Amygdala (tissue), 56 donors: ENCODE measurements at places on chromosomes 6 and 20.

DNA sequence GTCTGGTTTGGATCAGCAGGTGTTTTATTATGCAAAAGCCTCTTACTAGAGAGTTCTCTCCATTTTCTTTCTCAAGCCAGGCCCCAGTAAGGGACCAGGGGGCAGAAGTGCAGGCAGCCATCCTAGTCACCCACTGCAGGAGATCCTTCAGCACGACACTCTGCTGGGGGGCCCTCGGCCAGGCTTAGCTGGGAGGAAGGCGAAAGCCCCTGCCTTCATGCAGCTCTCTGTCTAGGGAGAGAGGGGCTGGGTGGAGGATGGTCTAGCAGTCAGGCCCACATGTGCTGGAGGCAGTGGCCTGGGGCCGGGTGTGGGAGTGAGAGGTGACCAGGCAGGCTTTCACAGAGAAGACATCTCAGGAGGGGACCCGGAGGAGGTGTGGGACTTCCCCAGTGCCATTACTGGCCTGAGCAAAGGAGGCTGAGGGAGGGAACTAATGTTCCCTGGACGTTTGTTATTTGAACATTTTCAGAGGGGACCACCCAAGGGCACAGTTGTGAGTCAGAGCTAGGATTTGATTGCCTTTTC lies 33.5 kb upstream of the VSTM2L start:
- no peak for DNase-seq

DNA sequence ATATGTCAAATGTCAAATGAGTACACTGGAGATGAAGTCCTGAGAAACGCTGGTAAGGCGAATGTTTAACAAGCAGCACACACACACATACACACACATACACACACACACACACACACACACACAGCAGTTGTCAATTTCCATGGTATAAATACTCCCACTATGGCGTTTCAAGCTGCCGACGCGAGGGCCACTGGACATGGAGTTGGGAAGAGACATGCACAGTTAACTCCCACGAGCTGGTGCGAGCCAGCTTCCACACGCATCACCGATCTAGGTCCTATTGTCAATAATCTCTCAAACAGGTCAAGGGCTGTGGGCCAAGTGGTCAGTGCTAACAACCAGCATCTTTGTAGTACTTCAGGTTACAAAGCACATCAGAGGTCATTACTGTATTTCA lies 58.9 kb downstream of the TRERF1 start:
- no peak for DNase-seq

- no peak for DNase-seq
Observed at GRCh38 chr6:156776470-156776839, 723 bp upstream of the ARID1B start.

GRCh38 chr6:6583836-6584235 lies 4.7 kb upstream of the LY86 start:
- no peak for DNase-seq

DNA sequence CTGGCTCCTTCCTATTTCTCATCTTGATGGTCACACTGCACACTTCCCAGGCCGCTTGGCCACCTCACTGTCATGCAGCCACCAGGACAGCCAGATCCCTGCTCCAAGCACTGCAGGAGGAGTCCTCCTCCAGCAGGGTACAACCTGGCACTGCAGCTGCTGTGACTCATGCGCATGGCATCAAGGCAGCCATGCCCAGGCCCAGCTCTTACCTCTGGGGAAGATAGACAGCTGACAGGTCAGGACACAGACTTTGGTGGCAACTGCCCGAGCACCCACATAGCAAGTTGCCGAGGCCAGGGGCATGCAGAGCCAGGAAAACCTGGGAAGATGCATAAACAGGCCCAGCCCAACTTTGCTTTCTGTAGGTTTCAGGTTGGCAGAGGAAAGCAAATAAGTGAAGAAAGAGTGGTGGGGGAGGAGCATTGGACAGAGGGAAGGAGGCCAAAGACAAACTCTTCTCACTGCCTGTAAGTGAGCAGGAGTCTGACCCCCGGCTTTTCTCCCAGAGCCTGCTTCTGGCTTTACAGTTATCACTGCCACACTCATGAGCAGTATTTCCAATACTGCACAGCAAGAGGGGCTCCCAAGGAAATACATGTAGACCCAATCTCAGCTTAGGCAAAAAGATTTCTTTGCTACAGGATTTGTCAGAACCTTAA lies 38.8 kb downstream of the SLC22A3 start:
- DNase-seq = no peak

DNA sequence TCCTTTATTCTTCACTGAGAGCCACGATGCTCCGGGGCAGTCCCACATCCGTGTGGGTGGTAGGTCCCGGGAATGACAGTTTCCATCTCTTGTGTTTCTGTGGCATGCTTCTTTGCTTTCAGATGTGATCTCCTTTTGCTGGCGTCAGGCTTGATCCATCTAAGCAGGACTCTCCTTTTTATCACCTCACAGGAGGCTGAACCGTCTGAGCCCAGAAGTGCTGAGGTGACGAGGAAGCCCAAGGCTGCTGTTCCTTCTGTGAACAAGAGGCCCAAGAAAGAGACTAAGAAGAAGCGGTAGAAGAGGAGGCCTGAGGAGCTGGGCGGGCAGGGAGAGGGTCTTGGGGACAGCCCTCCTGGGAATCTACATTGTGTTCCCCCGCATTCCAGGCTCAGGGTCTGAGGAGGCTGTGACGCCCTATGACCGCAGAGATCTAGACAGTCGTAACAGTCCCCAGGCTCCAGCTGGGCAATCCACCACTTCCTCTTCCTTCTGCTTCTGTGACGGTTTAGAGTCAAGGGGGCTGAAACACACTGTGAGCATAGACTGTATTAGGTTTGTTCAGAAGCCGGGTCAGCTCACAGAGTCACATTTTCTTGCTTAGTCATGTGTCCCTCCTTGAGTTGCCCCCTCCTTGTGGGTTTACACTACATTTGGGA lies 26.8 kb downstream of the MANBAL start:
- DNase-seq = no peak

DNA sequence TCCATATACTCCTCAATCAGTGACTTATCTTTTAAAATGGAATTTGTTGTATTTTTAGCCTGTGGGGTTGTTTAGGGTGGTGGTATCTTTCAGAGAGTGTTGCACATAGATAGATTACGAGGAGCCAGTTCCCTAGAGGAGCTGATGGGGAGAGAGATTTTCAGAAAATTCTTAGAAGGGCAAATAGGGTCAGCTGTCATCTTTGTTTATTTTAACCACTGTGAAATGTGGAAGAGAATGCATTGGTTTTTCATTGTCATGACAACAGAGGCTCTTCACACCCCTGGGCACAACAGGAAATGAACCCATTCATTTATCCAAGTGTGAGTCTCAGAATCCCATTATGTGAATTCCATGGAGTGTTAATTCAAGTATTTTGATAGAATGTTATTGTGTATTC lies 188.4 kb downstream of the JARID2 start:
- DNase-seq = no peak

- no peak for DNase-seq
Observed at GRCh38 chr6:153662982-153663381, 376.1 kb upstream of the OPRM1 start.

- no peak for DNase-seq
Observed at GRCh38 chr6:73079978-73080377, 145.3 kb downstream of the KHDC1L start.

GRCh38 chr6:135166515-135166914 lies 14.6 kb upstream of the MYB start:
- no peak for DNase-seq

DNA sequence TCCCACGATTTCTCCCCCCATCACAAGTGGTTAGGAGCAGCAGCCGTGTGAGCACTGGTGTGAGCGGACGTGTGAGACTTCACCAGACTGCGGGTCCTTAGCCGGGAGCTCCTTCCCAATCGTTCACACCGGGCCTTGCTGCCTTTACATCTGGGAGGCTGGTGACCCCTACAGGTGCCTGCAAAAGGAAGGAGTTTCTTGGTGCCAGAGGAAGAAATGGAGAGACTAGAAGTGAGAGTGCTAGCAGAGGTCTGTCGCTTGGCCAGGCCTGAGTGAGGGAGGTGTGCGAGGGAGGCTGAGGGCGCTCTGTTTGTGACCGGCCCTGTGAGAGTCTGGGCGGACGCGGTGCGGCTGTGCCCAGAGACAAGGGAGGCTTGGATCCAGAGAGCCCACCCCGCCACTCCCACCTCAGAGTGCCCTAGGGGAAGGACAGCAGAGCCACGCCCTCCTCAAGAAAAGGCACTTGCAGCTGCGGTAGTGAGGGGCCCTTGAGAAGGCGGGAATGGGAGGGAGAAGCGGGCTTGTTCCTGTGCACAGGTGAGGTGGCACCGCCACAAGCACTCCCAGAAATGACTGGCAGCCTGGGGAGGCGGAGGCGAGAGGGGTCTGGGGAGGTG lies 10.0 kb upstream of the ARMC2 start:
- DNase-seq = no peak

DNA sequence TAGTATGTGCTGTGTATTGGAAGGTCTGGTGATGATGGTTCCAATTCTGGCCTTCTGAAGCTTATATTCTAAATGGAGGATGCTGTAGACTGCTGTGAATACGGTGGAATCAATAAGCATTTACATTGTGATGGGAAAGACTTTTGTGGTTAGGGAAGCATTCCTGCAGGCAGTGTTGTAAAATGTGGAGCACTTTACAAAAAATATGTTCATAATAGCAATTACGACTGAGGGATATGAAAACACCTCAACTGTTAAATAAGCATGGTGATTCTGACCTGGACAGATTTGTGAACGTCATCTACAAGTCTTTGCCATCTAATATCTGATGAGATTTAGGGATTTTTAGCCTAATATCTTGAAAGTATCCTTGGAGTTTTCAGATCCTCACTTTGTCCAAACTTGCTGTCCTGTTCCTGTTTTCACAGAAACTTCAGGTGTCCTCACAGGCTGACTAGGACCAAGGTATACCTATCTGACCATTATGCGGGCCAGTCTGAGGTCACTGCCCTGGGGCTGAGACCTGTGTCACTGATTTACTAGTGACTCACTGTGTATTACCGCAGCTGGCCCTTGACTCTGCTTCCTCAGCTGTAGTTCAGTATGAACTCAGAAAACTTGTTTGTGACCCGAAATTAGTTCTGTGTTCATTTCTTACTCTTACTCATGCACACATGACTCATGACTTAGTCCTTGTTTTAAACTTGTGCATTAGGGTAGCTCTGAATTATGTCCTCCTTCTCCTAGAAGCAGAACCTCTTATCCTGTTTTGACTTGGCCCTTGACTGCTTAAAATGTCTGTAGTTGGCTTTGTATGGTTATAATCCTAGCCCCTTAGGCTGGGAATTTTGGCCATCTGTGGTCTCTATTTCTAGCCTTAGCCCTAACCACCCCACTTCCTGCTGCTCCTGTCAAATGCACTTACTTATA lies 343.0 kb downstream of the CDKAL1 start:
- no peak for DNase-seq

DNA sequence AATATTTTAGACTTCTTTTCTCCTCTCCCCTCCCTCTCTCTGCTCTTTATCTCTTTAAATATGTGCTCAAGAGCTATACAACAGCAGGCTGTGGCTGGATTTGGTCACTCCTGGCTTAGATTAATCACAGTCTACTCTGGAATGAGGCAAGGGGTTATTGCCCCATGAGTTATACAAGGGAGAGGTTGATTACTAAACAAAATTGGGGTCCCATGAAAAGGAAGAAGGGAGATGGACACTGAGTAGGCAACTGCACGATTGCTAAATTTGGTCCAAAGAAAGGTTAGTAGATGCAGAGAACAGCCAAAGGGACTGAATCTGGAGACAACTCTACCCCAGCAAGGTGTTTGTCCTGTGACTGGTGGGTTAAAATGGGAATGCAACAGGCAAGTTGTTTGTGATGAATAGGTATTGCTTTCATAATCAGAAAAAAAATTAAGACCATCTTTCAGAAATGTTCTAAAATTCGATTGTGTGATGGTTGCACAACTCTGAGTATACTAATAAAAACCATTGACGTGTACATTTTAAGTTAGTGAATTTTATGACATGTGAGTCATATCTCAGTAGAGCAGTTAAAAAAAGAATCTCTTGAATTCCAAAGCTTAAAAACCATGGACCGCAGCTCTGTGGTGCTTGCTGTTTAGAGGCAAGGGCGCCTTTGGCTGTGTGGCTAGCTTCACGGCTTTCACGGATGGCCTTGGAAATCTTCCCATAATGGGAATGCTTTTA lies 57.1 kb downstream of the KIZ start:
- DNase-seq = no peak

DNA sequence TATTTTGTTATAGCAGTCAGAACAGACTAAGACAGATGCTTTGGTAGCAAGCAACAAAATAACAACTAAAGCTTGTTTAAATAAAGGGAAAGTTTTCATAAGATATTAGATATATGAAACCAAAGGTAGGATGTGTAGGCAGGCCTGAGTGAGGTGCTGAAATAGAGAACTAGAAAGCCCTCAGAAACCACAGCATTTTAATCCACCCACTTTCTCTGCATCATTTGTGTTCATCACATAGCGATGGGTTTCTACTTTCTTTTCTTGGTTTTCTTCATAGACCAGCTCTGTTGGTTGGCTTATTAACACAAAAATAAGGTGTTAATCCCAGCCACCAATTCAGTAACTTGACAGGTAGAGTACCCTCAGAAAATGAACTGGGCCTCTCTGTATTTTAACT lies 58.6 kb downstream of the RPS12 start:
- no peak for DNase-seq

DNA sequence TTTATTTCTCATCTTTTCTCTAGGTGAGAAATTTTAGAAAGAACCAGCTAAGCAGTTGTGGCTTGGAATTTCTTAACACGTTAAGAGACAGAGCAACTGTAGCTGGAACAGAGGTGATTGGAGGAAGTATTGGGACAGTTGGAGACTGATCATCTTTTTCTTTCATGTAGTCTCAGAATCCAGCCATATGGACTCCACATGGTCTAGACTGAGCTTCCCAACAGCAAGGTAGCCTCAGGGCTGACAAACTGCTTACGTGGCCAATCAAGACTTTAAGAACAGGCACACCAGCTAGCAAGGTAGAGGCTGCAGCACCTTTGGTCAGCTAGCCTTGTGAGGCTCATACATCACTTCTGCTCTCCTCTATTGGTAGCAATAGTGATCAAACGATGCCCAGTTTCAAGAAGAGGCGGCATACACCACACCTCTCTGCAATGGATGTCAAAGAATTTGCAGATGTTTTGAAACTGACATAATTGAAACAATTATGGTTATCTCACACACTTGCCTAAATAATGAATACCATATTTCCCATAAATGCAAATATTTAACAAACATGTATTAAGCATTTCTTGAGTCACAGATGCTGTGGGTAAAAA lies 590.5 kb upstream of the SLC35B3 start:
- no peak for DNase-seq

GRCh38 chr20:35871259-35871771 lies 83.0 kb downstream of the SCAND1 start:
- no peak for DNase-seq

GRCh38 chr6:26224940-26225847 lies 138.0 kb downstream of the HFE start:
- no peak for DNase-seq

GRCh38 chr20:23586735-23587525 lies 18.6 kb upstream of the CST9L start:
- no peak for DNase-seq
